ENCODE measurements at places on chromosomes 6 and 20. TPM values are rescaled to one million over a fixed set of nuclear protein-coding genes. Genes with fewer than 3 reads are reported as not detected.

DNA sequence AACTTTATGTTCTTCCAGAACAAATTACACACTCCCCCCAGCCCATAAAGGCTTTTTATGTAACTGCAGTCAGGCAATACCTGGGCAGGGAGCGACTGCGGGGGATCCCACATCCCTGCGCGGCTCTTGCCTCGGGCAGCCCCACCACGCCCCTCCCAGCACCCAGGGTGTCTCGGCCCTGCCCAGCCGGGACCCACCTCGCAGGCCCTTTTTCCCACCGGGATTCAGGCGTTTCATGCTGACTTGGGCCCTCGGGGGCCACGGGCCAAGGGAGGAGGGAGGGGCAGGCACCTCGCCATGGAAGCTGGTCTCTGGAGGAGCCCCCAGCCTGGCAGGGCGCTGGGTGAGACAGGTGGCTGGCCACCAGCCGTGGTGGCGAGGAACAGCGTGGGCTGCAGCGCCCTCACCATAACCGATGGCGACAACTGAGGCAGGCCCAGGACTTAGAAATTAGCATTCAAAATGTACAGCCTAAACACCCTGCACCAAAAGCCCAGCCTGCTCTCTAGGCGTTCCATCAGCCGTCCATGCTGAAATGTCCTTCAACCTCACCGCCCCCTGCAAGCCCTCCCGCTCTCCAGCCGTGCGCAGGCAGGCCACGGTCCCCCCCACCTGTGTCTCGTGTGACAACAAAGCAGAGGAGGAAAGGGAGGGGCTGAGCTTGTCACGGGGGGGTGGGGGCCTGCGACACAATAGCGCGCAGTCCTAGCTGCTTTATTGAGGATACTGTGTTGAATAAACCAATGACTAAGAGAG lies 15.1 kb upstream of the FOXC1 start:
- H3K27ac ChIP-seq: no peak overlapping the region
- no peaks in the 10 kb centered on the region for H3K36me3 ChIP-seq
- H3K4me1 ChIP-seq: peaks cover 3% of the 10 kb centered on the region
- H3K27me3 ChIP-seq: peaks cover 10% of the 10 kb centered on the region

GRCh38 chr6:63635215-63635587 lies 401 bp upstream of the PHF3 start:
- peak overlapping the region; percentile 67 for H3K27ac ChIP-seq
- no peak for DNase-seq
- peak overlapping the region; percentile 87 for H3K4me3 ChIP-seq
- no peaks in the 10 kb centered on the region for H3K36me3 ChIP-seq

Gene TP53TG5
- not detected for total RNA-seq

GRCh38 chr6:137150072-137150471 lies 23.4 kb downstream of the IL22RA2 start:
- H3K4me1 ChIP-seq: peaks cover 13% of the 10 kb centered on the region
- no peaks in the 10 kb centered on the region for H3K36me3 ChIP-seq
- no peaks in the 10 kb centered on the region for H3K27me3 ChIP-seq
- no peak overlapping the region for H3K4me3 ChIP-seq

- no peak for DNase-seq
- no peaks in the 10 kb centered on the region for H3K4me1 ChIP-seq
- no peaks in the 10 kb centered on the region for H3K27me3 ChIP-seq
- no peak overlapping the region for H3K27ac ChIP-seq
- no peak overlapping the region for H3K4me3 ChIP-seq
Observed at GRCh38 chr6:97524811-97525210, 241.8 kb upstream of the MMS22L start.

Gene OTOR
- not detected for total RNA-seq

All from B cell (primary cell).